ENCODE measurements at places on chromosomes 13 and 19. TPM values are rescaled to one million over a fixed set of nuclear protein-coding genes. Genes with fewer than 3 reads are reported as not detected.

Gene EFNA2
- 86.1 TPM for total RNA-seq

Gene HCN2
- total RNA-seq, result 0.17 TPM

Gene KRTDAP
- total RNA-seq, result not detected

Gene ZNF439
- 7.6 TPM for total RNA-seq

Gene TMEM238
- 85.9 TPM for total RNA-seq

Gene CGB2
- not detected for total RNA-seq

Gene MAU2
- 56.7 TPM for total RNA-seq

Gene CACNG7
- total RNA-seq, result not detected

Gene ATP1A3
- 1.9 TPM for total RNA-seq

Gene MAST1
- total RNA-seq, result 0.42 TPM

Gene TNNT1
- total RNA-seq, result 0.69 TPM

Gene FGF21
- not detected for total RNA-seq

Gene TMEM38A
- total RNA-seq, result 4.2 TPM

Gene COL4A2
- total RNA-seq, result 61.1 TPM

Gene SH2D3A
- 34.2 TPM for total RNA-seq

Gene TMC4
- 165 TPM for total RNA-seq

Gene ZNF761
- total RNA-seq, result 5.6 TPM

Gene EHD2
- 10.9 TPM for total RNA-seq

Gene MCEMP1
- not detected for total RNA-seq

Gene N4BP2L1
- total RNA-seq, result 10.3 TPM

Gene OR7A17
- not detected for total RNA-seq

Gene ZNF486
- 4.3 TPM for total RNA-seq

Gene UBAC2
- total RNA-seq, result 88.4 TPM

Gene KLF2
- total RNA-seq, result 18.7 TPM

Gene CNOT3
- 38.4 TPM for total RNA-seq

Gene NLRP13
- not detected for total RNA-seq

Gene LGALS14
- not detected for total RNA-seq

Gene SELENOV
- not detected for total RNA-seq

Gene CELF5
- 0.59 TPM for total RNA-seq

Gene NLRP4
- not detected for total RNA-seq

Gene SSC5D
- 7.4 TPM for total RNA-seq

Gene PTH2
- not detected for total RNA-seq

Gene PRTN3
- not detected for total RNA-seq

Gene GIPR
- 9.5 TPM for total RNA-seq

Gene SAMD1
- 91.3 TPM for total RNA-seq

Gene KLK14
- 0.52 TPM for total RNA-seq

Gene ZNF99
- total RNA-seq, result not detected

Gene ANKLE1
- 0.27 TPM for total RNA-seq

Measured in colonic mucosa (tissue), 4 donors.